Tibial nerve (tissue), 4 donors: ENCODE measurements at places on chromosomes 4 and X. TPM values are rescaled to one million over a fixed set of nuclear protein-coding genes. Genes with fewer than 3 reads are reported as not detected.

DNA sequence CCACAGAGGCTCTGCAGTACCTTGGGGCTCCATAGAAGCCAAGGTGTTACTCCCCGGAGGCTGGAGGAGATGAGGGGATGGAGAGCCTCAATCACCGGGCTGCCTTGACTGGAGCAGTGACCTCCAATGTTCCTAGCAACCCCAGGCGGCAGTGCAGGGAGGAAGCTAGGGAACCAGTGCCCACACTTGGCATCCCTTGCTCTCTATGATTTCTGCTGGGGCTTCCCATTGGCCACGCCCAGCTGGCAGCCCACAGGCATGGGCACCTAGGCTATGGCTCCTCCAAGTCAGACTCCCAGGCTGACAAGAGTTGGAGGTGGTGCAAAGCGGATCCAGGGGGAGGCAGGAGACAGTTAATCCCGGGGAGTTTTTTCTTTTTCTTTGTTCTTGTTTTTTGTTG, 229.7 kb downstream of the EVC2 start:
- no peak for DNase-seq

- no peak for DNase-seq
These were observed 522.3 kb downstream of the TRIML1 start for GRCh38 chr4:188661502-188661901.

DNA sequence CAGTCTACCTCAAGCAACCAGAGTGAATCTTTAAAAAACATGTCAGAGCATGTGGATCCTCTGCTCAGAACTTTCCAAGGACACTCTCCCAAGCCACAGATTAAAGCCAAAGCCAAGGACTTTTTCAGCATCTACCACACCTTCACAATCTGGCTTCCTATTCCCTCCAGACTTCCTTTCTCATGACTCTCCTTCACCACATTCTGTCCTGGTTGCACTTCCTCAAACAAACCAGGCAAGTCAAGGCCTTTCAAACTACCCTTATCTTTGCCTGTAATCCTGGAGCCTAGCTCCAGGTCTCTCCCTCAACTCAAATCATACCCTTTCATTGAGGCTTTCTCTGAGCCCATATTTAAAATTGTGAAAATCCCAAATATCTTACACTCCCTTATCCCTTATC, 191.6 kb upstream of the GALNTL6 start:
- no peak for DNase-seq

GRCh38 chrX:10564484-10564883, 55.9 kb downstream of the MID1 start:
- no peak for DNase-seq

Gene LUZP4
- not detected for total RNA-seq

Gene EVC2
- 37.3 TPM for total RNA-seq
